ENCODE measurements at places on chromosomes 4 and X.

DNA sequence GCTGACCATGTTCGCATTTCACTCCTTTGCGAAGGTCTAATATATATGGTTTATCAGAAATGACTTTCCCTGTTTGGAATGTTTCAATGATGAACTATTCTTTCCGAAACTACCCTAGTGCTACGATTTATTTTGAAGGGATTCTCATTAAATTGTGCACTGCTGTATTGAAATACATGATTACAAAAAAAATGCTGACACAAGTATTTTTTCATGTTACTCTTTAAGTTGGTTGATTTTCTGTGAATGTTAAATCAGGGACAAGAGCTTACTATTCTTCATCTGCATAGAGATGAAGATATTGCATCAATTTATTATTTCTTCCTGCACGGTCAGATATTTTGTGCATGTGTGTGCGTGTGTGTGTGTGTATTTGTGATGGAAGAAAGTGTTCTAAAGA lies 731.5 kb upstream of the AGA start:
- no peak for DNase-seq

- no peak for DNase-seq
Measured at GRCh38 chr4:159284733-159285132, 181.9 kb downstream of the RAPGEF2 start.

DNA sequence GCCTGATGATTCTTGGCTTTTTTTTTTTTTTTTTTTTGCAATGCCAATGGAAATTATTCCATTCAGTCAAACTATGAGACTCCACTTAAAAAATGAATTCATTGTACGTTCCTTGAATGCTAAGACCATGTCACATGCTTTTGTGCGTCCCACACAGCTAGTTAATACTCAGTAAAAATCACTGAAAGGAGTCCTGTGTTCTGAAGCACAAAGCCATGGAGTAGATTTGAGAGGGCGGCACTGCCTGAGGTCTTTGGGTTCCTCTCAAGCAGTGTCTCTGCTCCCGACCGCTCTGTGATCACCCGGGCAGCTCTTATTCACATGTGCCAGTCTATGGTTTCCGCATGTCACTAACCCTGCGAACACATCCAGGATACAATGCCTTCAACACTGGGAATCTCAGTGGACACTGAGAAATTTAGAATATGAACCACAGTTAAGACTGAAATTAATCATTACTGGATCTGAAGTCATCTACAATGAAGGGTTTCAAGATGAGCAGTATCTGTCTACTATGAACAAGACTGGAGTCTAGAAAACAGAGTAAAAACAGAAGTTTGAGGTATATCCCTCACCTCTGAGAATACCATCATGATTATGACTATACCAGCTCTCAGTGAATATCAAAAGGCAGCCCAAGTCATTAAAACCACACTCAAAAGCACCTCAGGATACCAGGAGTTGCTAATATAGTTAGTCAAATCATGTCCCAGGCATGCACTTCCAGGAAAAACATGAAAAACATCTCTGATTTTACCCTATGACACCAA lies 193.0 kb downstream of the MGST2 start:
- DNase-seq, result no peak

DNA sequence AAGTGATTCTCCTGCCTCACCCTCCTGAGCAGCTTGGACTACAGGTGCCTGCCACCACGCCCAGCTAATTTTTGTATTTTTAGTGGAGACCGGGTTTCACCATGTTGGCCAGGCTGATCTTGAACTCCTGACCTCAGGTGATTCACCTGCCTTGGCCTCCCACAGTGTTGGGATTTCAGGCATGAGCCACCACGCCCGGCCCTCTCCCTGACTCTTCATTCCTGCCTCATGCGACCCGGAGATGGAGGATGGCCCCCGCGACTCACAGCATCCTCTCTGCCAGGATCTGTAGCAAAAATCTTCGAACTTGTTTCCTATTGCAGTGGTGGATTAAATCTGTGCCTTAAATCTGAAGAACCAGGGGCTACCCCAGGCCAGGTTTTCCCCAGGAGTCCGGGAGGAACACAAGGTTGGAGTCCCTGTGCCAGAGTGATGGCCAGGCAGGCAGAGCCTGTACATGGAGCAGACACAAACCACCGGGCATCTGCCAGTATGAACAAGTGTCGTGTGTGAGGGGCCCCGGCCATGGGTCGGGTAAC lies 11.5 kb downstream of the CPLX1 start:
- DNase-seq, result no peak

GRCh38 chr4:26589705-26590104 lies 5.8 kb downstream of the TBC1D19 start:
- DNase-seq, result no peak

- no peak for DNase-seq
Measured at GRCh38 chr4:174590336-174590735, 68.0 kb upstream of the HPGD start.

DNA sequence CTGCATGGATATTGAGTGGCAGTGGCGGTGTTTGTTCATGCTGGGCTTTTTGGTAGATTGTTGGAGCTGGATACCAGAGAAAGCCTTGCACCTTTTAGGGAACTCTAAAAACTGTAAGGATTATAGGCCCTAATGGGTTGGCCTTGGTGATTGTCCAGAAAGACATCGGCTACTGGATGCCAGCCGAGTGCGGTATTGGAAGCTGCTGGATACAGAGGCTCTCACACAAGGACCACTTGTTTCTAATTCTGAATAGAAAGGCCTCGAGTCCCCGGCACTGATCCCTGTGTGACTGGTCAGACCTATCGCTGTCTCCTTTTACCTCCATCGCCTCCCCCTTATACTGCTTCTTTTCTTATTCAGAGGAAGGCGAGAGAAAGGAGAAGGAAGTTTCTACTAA lies 27.3 kb upstream of the SCOC start:
- no peak for DNase-seq

DNA sequence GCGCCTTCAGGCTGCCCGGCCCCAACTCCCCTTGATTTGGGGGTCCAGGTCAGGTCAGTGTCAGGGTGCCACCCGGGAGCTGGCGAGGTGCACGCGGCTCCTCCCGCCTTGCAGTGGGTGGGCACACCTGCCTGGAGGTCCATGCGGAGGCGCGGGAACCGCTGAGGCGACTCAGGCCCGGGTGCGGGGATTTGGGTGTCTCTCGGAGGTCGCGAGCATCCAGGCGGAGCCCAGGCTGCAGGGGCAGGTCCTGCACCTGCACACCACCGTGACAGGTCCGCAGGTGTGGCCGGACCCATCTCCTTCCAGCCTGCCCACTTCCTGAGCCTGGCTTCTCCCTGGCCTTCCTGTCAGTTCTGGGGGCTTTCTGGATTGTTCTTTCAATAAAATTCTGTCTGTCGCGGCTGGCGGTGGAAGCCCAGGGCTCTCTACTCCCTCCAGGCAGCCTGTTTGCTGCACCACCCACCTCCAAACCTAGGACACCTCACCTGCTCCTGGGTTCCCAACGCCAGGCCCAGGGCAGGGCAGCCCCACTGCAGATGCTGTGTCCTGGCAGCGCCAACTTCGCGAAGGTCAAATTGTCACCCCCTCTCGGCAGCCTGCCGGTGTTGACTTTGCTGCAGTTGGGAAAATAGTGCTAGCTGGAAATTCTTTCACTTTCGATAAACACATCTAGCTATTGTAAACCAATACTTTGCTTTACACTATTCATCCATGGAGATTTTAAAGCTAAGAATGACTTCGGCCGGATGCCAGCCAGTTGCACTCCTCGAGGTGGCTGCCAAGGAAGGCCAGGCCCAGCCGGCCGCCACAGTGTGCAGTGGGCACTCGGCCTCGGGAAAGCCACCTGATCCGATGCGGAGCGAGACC lies 35.9 kb downstream of the FGFRL1 start:
- DNase-seq, result no peak

GRCh38 chrX:110432906-110433215 lies 74.2 kb downstream of the RTL9 start:
- DNase-seq, result no peak

- DNase-seq, result peak; percentile 83
Measured at GRCh38 chr4:87807402-87807801, 8.0 kb downstream of the IBSP start.

DNA sequence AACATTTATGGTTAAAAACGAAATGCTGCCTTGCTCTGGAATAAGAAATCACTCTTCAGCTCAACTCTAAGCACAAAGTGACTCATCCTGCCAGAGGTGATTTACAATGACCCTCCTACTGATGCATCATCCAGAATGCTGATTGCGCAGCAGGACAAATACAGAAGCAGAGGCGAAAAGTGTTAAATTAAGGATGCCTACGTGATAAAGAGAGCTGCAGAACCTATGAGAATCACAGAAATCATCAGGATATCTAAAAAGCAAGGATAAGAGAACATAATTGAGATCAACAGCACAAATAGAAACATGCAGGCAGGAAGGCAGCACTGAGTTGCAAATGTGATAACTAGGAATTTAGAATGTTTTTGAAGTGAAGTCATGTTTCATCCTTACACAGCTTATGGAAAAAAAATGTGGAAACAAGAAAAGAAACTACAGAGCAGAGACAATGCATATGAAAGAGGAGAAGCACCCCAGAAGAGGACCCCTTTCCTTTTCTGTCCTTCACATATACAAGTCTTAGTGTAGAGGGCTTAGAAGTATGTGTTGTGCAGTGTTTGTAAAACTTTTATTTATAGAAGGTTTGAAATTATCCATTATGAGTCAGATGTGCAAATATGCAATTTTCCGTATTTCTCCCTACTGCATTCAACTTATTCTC lies 188.4 kb downstream of the SLC7A11 start:
- DNase-seq, result no peak

- DNase-seq, result no peak
Measured at GRCh38 chr4:177185151-177185550, 124.5 kb upstream of the NEIL3 start.
